ENCODE measurements at places on chromosomes 5 and 9.

DNA sequence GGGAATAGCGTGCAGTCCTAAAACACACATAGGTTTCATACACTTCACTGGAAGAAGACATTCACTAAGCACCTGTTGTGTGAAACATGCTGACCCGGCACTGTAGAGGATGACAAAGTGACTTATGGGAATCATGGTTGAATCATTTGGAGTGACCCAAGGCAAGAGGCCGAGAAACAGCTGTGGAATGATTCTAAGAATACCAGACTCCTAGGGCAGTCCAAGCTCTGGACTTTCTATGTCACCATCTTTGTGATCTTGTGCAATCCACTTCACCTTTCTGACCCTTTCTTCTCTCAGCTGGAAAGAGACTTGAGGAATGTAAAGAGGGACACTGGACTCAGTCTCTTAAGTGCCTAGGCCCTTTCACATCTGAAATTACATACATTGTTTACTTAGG is 13.1 kb downstream of the MSANTD3 start:
- DNase-seq, result no peak

GRCh38 chr5:124746916-124747790 is 714 bp upstream of the ZNF608 start:
- peak; percentile 4 for DNase-seq

DNA sequence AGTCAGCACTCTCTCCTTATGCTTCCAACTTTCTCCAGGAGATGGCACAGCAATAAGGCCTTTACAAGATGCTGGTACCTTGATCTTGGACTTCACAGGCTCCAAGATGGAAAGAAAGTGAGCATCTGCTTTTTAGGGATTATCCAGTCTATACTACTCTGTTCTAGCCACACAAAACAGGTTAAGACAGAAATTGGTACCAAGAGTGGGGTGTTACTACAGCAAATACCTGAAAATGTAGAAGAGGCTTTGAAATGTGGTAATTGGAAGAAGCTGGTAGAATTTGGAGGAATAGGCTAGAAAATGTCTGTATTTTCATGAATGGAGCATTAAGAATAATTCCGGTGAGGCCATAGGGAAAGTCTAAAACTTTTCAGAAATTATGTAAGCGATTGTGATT is 484.8 kb upstream of the GRIA1 start:
- DNase-seq, result no peak

GRCh38 chr9:99818500-99818899 is 3.2 kb upstream of the NR4A3 start:
- DNase-seq, result no peak

DNA sequence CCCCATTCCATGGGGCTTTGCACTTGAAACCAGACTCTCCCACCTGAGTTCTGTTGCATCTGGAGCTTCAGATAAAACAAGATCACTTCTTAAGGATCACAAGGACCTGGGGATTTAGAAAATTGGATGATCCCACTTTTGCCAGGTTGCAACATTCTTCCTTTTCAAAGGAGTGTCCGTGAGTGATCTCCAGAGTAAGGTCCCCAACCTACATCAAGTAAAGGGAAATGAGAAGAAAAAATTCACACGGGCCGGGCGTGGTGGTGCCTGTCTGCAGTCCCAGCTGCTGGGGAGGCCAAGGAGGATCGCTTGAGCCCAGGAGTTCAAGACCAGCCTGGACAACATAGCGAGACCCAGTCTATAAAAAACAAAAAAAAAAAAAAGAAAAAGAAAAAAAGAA is 41.2 kb upstream of the COL5A1 start:
- no peak for DNase-seq

DNA sequence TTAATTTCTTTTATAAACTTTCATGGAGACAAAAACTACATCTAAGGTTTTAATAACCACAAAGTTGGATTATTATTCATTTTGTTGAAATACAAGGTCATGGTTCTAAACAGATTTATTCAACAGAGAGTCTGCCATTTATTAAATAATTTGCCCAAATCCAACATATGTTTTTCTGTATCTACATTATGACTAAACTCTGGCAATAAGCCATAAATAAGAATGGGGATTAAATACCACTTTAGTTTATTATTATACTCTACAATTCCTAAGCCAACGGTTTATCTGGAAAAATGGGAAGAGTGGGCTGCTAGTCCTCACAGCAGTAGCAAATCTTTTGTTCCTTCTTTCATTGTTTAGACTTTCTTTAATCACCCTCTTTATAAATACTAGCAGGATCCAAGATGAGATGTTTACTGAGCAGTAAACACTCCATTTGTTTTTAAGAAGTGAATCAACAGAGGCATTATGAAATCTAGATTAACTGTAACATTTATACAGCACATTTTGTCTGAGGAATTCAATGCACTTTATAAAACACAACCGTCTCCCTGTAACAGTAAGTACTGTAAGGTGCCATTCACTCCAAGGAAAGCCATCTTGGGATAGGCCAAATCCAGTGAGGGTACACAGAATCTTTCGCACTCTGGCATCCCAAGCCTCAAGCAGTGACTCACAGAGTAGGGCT is 89.7 kb downstream of the DROSHA start:
- DNase-seq, result no peak

GRCh38 chr5:103851091-103851490 is 288.5 kb upstream of the NUDT12 start:
- DNase-seq, result no peak

DNA sequence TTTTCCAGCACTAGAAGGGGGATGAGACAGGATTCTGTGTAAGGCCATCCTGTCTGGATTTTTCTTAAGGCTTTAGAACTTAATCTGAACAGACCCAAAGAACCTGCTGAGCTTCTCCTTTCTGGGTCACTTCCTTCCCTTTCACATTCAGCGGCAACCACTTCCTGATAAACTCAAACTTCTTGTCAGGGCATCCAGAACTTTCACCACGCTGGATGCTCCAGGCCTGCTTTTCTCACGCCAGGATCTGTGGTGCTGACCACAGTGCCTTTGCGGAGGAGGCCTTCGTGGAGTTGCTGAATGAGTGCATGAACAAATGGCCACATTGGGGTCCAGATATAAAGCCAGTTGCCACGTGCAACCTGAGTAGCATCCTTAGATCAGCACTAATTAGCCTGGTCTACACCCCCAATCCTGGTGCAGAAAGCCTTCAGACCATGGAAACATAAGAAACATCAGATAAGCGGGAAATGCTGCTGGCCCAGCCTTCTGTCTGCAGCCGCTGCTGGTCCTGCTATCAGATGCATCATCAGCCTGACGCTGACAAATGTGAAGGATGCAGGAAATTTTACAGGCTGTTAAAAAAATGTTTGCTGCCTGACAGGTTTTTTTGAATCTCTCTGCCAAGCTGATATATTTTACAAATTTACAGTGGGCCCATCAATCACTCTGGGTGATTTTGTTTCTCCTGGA is 75.3 kb upstream of the BARHL1 start:
- DNase-seq, result no peak

DNA sequence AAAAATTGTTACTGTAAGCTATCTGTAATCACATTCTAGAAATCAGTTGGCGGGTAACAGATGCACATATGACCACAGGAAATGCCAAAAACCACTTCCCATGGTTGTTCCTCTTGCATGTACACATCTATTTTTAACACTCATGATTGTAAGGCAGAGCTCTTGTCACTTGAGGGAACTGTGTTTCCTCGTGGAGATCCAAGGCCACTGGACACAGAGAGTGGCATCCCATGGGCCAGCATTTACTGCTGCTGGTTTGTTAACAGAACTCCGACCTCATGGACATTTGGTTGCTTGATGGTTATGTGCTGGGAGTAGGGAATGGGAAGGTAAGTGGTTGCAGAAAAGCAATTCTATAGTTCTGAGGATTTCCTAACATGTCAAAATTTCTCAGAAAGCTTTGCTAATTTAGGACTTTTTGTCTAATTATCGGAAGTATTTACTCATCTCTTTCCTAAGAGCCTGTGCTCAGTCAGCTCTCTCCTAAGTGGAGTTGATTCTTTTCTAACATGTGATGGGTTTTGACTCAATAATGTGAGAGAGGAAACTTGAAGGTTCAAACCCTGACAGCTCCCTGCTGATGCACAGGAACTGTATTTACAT is 202.0 kb upstream of the NR3C1 start:
- no peak for DNase-seq

GRCh38 chr9:126150411-126151030 is 176.1 kb upstream of the MVB12B start:
- DNase-seq, result no peak

DNA sequence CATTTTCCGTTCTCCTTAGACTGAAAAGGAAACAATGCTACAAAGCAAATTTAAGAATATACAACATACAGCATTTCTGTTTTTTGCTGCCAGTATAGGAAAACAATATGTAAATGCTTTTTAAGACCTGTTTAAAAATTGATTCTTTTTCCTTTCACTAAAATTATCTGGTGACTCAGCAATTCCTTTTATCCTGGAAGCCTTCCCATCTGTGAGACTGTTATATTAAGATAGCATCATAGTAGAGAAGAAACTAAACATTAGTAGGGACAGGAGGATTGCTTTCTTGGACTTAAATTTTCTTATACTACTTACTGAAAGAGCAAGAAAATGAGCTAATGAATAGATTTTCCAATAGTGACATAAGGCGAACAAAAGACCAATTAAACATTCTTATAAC is 30.0 kb upstream of the GPR21 start:
- DNase-seq, result no peak

- no peak for DNase-seq
Measured at GRCh38 chr5:415928-416635, 26.9 kb upstream of the EXOC3 start.

DNA sequence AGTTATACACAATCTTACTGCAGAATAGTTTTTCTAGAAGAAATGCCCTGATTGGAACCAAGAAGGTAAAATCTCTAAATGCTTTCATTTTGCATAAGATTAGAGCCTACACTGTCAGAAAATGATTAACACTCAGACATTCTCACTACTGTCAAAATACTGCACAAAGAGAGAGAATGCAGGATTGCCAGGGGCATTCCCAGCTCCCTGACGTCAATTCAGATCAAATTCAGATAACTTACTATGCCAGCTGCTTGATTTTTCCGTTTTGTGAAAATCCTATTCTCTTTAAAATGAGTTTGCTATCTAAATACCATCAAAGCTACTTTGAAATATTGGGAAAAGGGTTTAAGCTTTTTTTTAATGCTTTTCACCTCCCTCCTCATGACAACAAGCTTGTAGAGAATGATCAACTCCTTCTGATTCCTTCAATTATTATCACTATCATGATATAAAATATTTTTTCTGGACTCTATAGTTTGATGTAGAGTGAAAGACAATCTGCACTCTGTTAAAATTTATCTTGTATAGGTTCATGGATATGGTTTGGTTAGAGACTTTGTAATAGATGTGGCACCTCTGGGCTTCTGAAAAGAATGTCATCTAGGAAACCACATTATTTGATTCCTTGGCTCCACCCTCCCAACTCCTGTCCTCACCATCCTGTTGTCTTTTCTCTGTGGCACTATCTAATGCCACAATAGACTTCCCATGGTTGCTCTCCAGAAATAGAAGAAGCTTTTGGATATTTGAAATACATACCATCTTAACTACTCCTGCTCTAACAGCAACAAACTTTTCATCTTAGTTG is 407.7 kb downstream of the PDE4D start:
- DNase-seq, result no peak

DNA sequence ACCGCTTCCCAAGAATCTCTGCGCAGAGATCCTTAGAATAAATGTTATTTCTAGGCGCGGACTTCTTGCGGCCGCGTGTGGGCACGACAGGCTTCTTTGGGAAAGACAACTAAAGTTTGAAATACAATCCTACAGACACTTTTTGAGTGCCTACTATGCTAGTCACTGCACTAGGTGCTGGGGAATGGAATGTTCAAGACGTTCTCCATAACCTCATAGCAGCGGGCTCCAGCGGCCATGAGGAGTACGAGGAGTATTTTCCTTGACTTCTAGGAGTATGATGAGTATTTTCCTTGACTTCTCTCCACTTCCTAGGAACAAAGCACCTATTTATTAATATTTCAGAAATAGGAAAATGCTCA is 636 bp upstream of the PWWP2A start:
- no peak for DNase-seq

- no peak for DNase-seq
Measured at GRCh38 chr5:51091816-51092215, 291.4 kb upstream of the ISL1 start.

GRCh38 chr9:32877639-32878217 is 94.4 kb downstream of the TMEM215 start:
- no peak for DNase-seq

- DNase-seq, result no peak
Measured at GRCh38 chr9:534886-535285, 306.6 kb upstream of the DMRT1 start.

All from stimulated activated CD4-positive, alpha-beta T cell treated with anti-CD3 and anti-CD28 coated beads, Interleukin-4, amount 100 ng/mL, for 1 hour (primary cell).